ENCODE measurements at places on chromosomes 3 and 15.

- no peak for DNase-seq
These were observed 64.6 kb downstream of the EDEM1 start for GRCh38 chr3:5252131-5252530.

- DNase-seq = no peak
These were observed 362.8 kb downstream of the PTPRG start for GRCh38 chr3:61924090-61924735.

DNA sequence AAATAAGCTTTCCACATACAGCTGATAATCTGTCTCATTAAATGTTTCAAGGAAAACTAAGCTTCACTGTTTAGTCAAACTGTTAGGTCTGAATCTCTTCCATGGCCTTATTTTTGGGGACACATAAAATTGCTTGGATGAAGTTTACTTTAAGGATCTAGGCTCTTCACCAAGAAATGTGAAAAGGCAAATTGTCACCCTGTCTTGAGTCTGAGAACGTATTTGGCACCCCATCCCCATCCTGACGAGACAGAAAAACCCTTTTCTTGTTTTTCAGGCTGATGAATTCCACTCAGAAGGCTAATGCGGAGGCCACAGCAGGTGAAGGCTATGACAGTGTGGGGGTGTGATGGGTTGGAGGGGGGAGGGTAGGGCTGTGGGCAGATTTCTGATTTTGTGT is 226.6 kb downstream of the GREM1 start:
- DNase-seq = no peak

GRCh38 chr15:70095408-70096214 is 2.1 kb downstream of the TLE3 start:
- DNase-seq = no peak

DNA sequence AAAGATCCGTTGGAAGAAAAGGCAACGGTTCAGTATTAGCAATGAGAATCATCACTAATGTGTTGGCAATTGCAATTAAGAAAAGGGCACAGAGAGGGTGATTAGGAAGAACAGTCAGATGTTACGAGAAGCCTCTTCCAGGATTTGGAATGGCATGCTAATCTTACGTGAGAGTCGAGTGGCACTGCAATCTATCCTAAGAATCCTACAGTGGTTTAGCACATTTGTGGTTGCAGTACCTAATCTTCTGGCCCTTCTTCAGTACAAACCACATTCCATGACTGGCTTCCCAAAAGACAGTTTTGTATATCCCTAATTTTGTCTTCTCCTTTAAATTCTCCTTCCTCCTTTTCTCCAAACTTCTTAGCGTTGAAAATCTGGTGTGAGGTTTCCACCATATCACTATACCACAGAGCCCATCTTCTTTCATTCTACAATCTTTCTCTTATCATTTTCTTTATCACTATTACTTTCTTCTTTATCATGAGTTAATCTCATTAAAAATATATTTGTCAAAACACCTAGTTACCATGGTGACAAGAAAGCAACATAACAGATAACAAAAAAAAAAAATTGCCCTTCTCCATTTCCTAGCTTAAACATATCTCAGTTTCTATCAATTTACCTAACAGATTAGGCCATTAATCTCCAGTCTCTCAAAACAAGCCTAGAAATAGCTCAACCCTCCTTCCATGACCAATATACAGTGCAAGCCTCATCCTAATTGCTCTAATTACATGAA is 60.1 kb downstream of the IGSF11 start:
- no peak for DNase-seq

GRCh38 chr3:61134532-61134931 is 116.7 kb downstream of the FHIT start:
- no peak for DNase-seq

DNA sequence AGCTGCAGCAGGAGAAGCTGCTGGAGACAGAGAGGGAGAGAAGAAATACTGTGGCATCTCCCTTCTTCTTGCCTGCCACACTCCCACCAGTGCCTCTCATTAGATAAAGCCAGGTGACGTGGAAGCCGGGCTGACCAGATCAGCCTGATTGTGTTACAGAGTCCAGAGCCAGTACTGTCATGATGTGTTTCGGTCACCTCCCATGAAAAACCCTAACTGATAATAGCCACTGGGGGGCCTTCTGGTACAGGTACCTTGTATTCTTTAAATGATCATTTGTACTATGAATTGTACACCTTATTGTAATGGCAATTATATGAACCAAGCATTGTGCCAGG is 125.8 kb upstream of the TMEM108 start:
- DNase-seq = no peak

- no peak for DNase-seq
These were observed 5.7 kb upstream of the EIF4G1 start for GRCh38 chr3:184308744-184309143.

DNA sequence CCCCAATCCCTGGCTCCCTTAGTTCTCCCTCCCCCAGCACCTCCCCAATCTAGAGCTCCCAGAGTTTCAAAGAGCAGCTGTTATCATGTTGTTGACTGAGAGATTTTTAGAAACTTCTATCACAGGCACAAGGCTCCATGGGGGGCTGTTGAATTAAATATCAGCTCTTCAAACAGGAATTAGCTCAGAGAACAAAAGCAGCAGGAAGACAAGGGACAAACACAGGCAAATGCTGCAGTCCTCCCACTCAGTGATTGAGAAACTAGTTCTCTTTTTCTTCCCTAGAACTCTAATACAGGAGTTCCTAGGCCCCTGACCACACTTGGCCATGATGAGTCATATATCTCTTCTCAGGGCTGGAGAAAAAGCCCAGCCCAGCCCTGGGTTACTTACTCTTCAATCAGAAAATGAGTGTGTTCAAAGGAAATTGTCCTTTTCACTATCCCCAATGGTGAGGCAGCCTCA is 262.1 kb downstream of the IGSF11 start:
- DNase-seq = no peak

- no peak for DNase-seq
These were observed 30.0 kb upstream of the SLC6A1 start for GRCh38 chr3:10962481-10963036.

- DNase-seq = no peak
These were observed 426.5 kb downstream of the IGSF11 start for GRCh38 chr3:118607915-118608820.

DNA sequence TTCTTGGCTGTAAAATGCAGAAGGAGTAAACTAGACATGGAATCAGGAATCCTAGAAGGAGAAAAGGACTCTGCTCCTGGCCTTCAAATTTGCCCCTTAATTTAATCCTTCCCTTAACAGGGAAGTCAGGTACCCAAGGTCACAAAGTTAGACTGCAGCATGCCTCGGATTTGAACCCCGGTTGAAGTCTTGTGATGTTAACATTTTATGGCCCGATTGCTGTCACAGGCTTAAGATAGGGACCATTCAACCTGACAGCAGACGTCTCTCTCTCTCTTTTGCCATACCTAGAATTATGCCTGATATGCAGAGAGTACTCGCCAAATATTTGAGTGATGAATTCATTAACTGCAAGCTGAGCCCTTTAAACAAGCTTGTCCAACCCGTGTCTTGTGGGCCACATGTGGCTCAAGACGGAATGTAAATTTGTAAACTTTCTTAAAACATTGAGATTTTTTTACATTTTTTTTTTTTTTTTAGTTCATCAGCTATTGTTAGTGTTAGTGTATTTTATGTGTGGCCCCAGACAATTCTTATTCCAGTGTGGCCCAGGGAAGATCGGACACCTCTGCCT is 217.2 kb downstream of the THSD4 start:
- DNase-seq = no peak

- DNase-seq = no peak
These were observed 126.7 kb downstream of the SERPINI1 start for GRCh38 chr3:167862104-167862730.

GRCh38 chr3:15287565-15288330 is 44.6 kb downstream of the SH3BP5 start:
- DNase-seq = no peak

DNA sequence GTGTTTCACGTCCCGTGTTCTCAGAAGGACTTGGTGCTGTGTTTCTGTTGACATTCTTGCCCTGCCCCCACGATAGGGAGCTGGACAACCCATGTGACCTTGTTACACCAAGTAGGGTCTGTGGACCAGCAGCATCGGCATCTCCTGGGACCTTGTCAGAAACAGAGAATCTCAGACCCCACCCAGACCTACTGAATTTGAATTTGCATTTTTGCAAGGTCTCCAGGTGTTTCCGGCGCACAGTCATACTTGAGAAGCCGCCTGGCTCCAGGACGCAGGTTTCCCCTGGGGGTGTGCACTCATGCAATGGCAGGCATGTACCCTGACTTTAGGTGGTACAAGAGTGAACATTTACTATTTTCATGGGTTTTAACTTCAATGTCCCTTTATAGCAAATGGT is 117.9 kb downstream of the TLE3 start:
- no peak for DNase-seq

DNA sequence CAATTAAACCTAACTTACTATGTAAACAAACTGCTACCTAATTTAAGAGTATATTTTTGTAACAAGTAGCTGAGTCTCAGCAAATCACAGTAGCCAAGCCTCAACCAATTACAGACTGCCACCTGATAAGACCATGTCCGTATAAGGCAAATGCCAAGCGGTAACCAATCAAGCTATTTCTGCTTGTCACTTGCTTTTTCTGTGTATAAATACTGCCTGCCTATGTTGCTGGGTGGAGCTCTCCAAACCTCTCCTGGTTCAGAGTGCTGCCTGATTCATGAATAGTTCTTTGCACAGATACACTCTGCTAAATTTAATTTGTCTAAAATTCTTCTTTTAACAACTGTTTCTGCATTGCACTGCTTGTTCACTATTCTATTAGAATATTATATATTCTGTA is 42.6 kb downstream of the ZNF148 start:
- DNase-seq = no peak

DNA sequence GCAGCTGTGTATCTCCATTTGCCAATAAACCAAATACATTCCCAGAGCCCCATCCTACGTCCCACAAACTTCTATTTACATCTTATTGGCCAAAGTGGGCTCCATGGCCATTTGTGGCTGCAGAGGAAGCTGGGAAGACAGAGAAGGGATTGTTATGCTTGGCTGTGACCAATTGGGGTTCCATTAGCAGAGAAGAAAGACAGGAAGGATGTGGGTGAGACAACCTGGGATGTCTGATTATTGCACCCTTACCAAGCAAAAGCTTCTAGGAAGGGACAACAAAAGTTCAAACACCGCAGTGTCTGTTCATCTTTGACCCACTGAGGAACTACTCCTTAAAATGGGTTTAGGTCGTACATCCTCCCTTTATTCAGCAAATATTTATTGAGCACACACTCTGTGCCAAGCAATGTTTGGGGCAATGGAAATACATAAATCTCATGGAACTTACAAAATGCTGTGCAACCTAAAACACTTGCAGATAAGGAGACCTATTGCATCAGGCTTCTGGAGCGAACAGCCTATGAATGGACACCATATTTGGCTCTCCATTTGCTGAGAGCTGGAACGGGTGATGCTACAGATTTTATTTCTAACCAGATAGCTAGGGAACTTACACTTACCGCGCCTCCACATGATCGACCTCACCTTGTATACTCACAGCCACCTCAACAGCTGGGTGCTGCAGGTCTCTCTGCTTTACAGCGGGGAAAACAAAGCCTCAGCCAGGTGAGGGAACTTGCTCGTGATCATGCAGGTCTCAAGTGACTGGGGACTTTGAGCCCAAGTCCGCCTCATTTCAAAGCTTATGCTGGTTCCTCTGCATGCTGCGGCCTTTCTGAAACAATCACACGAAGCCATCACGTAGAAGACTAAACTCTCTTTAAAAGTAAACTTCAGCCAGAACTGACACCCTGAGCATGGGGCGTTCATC is 21.4 kb upstream of the NR2E3 start:
- no peak for DNase-seq

DNA sequence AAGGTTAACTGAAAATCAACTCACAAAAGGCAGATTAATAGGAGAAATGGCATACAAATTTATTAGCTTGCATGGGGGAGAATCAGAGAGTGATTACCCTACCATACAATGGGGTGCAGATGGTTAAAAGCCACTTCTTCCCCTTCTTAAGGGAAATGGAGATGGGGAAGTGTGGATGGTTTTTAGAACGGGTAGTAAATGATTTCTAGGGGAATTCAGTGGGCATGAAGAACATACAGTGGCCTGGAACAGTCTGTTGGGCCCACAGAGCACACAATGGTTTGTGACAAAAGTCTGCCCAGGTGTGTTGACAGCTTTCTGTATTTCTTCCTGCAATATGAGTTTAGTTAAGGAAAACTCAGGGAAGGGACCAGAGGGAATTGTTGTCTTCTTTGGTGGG is 61.0 kb downstream of the C3orf80 start:
- no peak for DNase-seq

DNA sequence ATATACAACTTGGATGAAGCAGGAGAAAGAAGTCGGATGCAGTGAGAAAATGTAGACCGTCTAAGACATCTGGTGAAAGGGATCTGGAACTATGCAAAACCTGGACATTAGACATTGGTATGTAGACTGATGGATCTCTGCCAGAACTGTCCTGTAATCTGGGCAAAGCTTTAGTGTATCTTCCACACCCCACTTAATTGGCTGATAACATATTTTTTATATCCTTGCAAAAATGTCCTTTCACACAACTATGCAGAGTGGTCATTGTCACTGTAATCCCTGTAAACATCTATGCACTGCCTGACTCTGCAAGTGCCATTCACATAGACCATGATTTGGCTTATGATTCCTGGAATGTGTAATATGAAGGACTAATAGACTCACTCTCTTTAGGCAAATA is 163.1 kb downstream of the TUSC7 start:
- no peak for DNase-seq

DNA sequence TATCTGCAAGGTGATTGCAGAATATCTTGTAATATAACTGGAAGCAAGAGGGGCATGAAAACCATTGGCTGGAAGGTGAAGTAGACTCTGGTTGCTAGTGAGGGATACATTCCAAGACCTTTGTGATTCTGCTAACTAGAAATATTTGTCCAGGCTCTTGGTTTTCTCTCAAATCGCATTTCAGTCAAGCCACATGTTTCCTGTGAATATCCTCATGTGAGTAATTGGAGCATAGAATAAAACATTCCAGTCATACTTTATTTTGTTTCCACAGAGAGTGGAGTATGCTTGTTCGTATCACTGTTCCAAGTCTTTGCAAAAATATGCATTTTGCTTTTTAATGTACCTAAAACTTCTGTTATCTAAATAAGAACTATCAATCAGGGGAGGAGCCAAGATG is 850.0 kb downstream of the EPHA3 start:
- no peak for DNase-seq

DNA sequence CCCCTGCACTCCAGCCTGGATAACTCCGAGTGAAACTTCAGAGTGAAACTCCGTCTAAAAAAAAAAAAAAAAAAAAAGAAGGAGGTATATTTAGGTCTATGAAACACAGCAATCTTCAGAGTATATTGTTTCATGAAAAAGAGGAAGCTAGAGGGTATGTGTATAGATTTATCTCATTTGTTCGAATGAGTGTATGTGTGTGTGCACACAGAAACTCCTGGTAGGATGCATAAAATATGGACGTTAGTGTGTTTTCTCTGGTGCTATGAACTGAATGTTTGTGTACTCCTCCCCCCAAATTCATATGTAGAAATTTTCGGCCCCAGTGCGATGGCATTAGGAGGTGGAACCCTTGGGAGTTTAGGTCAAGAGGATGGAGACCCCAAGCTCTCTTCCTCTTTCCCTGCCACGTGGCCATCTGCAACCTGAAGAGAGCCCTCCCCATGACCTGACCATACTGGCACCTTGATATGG is 98.6 kb upstream of the KLF13 start:
- DNase-seq = no peak
